OCI-LY7 (cell line): ENCODE measurements at places on chromosomes 7 and 10. TPM values are rescaled to one million over a fixed set of nuclear protein-coding genes. Genes with fewer than 3 reads are reported as not detected.

GRCh38 chr7:49766966-49767365 is 6.5 kb upstream of the VWC2 start:
- peak; percentile 93 for DNase-seq

DNA sequence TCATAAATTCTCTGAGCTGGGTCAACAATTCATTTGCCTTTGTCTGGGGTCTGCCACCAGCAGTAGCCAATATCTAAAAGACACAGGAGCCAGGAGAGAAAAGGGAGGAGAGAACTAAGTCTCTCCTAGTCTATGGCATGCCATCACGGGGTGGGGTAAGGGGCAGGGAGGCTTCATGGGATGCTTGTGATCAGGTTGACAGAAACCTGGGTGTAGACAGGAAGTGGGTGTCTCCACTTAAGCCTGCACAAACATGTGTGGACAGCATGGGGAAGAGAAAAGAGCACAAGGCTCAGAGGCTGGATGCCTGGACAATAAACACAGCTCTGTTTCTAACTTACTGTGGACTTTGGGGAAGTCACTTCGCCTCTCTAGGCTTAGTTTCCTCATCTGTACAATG is 11.5 kb upstream of the C10orf53 start:
- no peak for DNase-seq

Gene CAV2
- total RNA-seq, result not detected in 2 replicates

- DNase-seq, result no peak
Measured at GRCh38 chr10:124213471-124213870, 120.1 kb upstream of the CHST15 start.

Gene PTPRZ1
- total RNA-seq, result not detected in 2 replicates

DNA sequence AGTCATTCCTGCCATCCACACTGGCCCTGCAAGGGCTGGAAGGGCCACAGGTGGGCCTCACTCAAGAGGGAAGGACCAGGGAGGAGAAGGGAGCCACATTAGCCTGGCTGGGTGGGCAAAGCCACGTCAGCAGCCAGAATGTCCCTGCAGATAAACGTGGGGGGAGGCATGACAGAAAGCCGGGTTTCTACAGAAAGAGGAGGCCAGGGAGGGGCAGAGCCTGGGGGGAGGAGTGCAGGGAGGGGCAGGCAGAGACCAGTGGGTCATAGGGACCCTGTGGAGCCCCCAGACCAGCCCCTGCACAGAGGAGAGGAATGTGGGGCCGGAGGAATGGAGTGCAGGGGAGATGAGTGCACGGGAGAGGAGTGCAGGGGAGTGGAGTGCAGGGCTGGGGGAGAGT is 590.2 kb downstream of the PTPRN2 start:
- DNase-seq, result no peak

DNA sequence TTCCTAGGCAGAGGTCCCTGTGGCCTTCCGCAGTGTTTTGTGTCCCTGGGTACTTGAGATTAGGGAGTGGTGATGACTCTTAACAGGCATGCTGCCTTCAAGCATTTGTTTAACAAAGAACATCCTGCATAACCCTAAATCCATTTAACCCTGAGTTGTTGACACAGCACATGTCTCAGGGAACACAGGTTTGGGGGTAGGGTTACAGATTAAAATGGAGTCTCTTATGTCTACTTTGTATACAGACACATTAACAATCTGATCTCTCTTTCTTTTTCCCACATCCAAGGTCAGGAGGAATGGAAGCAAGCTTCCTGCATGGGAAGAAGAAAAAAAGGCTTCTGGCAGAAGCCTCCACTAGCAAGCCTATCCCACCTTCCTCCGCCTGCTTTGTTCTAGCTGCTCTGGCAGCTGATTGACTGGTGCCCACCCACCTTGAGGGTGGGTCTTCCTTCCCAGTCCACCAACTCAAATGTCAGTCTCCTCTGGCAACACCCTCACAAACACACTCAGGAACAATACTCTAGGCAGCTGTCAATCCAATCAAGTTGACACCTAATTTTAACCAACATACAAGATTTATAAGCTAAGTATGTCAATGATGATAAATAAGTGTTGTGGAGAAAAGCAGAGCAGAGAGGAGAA is 176.5 kb upstream of the CCZ1B start:
- DNase-seq, result no peak

- no peak for DNase-seq
Measured at GRCh38 chr7:130293521-130293920, 560 bp downstream of the CPA4 start.

DNA sequence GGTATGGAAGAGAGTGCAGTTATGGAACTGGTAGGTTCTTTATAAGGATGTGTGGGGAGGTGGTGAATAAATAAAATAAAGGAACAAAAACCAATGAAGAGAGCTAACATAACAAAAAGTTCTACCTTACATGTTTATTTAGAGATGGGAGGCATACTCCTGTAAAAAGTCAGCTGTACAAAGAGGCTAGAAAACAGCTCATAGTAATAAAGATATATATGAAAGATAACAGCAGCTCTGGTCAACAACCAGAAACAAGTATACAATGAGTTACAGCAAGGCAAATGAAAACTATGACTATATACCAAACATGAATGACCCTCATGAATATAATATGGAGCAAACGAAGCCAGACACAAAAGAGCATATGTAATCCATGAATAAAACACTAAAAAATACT is 62.0 kb downstream of the FAM13C start:
- no peak for DNase-seq

DNA sequence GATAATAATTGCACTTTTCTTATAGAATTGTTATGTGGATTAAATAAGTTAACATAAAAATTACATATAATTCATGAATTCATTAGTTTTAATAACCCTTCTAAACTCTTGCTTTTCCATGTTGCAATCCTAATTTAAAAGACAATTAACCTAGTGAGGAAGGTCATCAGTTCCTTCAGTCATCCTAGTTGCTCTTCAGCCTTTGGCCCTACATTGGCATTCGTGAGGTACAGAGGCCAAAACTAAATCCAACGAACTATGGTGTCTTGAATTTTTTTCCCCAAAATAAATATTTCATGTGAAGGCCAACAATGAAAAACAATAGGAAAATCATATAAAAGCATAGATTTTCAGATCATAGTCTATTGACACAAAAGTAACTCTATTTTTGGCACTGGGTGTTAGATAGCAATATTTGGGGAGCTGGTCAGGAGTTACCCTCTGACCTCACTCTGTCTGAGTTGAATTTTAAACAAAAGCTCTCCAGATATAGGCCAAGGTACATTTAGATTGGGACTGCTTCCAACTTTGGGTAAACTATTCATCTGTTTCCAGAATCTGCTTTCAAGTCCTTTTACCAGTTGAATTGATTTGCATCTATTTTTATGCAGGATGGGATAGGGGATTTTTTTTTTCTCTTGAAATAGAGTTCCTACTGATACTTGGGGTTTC is 104.5 kb downstream of the SEM1 start:
- DNase-seq, result no peak

Gene CHN2
- total RNA-seq, result not detected in 2 replicates

Gene CPA2
- not detected in 2 replicates for total RNA-seq

DNA sequence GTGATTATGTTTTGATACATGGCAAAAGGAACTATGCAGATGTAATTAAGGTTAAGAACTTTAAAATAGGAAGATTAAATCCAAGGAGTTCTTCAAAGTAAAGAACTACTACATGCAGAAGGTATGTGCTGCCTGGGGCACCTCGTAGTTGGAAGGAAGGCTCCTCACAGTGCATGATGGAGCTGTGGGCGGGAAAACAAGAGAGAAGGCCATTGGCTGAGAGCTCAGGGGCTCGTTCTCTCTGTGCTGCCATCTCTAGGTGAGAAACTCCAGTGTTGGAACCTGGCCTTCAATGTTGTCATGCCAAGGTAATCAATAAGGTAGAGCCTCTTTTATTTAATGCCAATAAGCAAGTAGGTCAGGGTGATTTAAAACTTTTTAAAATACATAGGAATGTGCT is 391.4 kb upstream of the ETV1 start:
- DNase-seq, result no peak

DNA sequence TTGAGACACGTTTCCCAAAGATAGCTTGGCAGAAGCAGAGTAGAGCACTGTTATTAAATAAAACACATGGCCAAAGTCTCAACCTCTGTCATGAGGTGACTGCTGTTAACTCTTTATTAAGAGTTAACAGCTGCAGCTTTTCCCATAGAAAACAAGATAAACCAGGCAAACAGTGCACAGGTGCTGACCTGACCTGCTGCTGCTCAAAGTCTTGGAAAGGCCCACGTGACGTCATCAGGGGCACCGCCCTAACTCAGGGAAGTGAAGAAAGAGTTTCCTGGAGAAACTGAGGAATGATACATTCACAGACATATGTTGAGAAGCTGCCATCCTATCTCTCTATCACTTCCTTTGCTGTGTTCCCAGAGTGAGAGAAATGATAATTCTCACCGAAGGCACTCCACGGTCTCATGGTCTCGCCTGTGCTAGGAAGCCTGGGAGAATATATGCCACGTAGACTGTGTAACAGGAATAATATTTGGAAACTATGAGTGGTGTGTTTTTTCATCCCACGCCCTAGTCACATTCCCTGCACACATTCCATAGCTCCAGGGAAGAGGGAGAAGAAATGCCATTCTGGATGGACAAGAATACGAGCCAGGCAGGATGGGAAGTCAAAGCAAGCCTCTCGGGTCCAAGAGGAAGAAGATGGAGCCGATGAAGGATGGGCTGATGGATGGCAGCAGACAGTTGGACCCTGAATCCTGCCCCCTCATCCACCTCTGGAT is 146.2 kb upstream of the NFE2L3 start:
- no peak for DNase-seq

- DNase-seq, result no peak
Measured at GRCh38 chr7:116986611-116987565, 33.6 kb downstream of the ST7 start.

- DNase-seq, result peak; percentile 77
Measured at GRCh38 chr7:23357190-23358093, 58.3 kb downstream of the MALSU1 start.

Gene NPC1L1
- total RNA-seq, result not detected in 2 replicates

Gene KRIT1
- total RNA-seq, result 44.5 and 44.8 TPM in 2 replicates

Gene PPP1R9A
- not detected in 2 replicates for total RNA-seq

DNA sequence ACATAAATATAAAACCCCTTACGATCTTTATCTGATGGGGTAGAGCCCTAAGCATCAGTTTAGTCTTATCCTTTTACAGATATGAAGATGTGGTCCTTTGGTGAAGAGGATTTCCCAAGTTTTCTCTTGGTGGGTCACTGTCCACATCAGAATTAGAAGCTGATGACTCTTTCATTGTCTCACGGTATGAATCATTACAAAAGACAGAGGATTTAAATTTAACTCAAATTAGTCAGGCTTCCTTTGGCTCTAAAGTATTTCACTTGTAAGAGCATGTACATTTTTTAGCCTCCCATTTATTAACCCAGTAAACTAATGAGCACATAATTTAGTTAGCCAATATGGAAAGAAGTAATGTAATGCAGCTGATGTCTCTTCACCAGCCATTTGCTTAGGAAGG is 49.9 kb upstream of the TMEM26 start:
- no peak for DNase-seq

DNA sequence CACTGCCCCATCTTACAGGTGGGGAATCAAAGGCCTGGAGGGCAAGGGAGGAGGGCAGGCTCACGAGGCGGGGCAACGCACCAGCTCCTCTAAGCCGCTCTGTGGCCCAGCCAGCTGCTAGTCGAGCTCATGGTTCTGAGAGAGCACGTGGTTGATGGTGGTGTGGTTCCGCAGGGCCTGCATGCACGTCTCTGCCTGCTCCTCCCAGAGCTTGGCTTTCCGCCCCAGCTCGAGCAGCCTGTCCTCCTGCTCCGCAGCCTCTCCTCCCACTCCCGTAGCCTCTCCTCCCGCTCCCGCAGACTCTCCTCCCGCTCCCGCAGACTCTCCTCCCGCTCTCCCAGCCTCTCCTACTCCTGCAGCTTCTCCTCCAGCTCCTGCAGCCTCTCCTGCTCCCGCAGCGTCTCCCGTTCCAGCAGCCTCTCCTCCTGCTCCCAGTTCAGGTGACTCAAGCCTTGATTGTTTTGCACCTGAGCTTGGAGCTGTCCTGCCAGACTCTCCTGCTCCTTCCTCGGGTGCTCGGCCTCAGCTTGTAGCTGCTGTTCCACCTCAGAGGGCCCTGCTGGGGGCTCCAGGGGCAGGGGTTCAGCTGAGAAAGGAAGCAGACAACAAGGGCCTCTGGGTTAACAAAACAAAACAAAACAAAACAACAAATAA is 19.1 kb upstream of the MTPAP start:
- no peak for DNase-seq

Gene INHBA
- total RNA-seq, result not detected in 2 replicates

DNA sequence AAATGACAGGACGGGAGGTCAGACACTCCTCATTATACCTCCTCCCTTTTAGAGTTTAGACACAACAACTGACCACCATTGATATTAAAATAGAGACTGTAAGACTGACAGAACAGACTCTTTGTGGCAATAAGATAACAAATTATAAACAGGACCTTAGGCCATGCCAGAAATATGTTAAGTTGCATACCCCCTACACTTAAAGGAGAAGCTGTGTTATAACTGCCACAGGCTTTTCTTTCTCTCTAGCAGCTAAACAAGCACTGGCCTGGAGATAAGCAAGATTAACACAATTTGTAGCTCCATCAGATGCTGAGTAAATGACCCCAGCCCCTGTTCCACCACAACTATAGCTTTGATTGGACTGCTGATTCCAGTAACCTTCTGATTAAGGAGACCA is 10.5 kb upstream of the UNC5B start:
- no peak for DNase-seq

Gene ZNF679
- total RNA-seq, result not detected in 2 replicates

- DNase-seq, result no peak
Measured at GRCh38 chr7:130789436-130789835, 55.4 kb upstream of the KLF14 start.

Gene PIP
- not detected in 2 replicates for total RNA-seq

- no peak for DNase-seq
Measured at GRCh38 chr10:74086317-74086716, 64.3 kb downstream of the AP3M1 start.
